ENCODE measurements at places on chromosomes 7 and 10. TPM values are rescaled to one million over a fixed set of nuclear protein-coding genes. Genes with fewer than 3 reads are reported as not detected.

The ADAM8 gene
- 7.8 TPM for total RNA-seq

- DNase-seq: no peak
Observed at GRCh38 chr7:133652547-133652946, 399.7 kb downstream of the EXOC4 start.

DNA sequence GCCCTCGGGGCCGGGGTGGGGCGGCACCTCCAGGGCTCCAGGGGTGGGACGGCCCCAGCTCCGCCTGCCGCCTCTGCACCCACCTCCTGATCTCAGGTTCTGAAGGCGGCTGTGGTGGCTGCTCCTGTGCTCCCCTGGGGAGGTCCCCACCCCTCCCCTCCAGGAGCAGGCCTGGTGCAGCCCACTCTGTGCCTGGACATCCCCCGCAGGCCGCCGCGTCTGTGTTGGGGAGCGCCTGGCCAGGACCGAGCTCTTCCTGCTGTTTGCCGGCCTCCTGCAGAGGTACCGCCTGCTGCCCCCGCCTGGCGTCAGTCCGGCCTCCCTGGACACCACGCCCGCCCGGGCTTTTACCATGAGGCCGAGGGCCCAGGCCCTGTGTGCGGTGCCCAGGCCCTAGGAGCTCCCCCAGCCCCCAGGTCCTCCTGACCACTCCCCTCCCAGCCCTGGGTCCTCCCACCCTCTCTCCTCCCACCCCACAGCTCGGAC is 5.5 kb downstream of the CYP2W1 start:
- no peak for DNase-seq

DNA sequence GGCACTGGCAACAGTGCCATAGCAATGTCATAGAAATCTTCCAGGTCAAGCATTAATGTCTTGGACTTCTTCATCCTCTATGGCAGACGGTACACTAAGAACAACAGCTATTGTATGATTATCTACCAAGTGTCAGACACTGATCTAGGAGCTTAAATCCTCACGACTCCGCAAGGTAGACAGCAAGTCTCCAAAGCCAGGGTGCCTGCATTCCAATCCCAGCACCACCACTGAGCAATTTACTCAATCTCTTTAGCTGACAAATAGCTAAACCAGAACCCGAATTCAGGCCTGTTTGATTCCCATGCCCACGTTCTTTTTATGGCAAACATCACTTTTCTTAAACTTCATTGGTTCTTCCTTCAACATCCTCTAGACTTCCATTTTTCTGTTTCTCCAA is 31.8 kb downstream of the DNMBP start:
- DNase-seq: no peak

GRCh38 chr10:114043532-114044246 is at the start of gene ADRB1:
TSS of gene ADRB1 (plus strand) at chr10:114043866. CDS start at chr10:114044133, 267 bp downstream.
- DNase-seq: peak; percentile 34
